Esophagus mucosa (tissue), 1 donor: ENCODE measurements at places on chromosomes 1 and 21. TPM values are rescaled to one million over a fixed set of nuclear protein-coding genes. Genes with fewer than 3 reads are reported as not detected.

The C4BPB gene
- total RNA-seq = not detected

The CELA2A gene
- total RNA-seq = 0.36 TPM

The ADGRL4 gene
- total RNA-seq = 3.5 TPM

The IRF6 gene
- total RNA-seq = 159 TPM

The WLS gene
- 70.8 TPM for total RNA-seq

The KCNK2 gene
- total RNA-seq = 0.08 TPM

The POLR3GL gene
- total RNA-seq = 6.1 TPM

The GOLT1A gene
- total RNA-seq = not detected

The NMNAT2 gene
- total RNA-seq = 0.04 TPM

The GNG4 gene
- total RNA-seq = 7.2 TPM

The KRTAP19-2 gene
- not detected for total RNA-seq

DNA sequence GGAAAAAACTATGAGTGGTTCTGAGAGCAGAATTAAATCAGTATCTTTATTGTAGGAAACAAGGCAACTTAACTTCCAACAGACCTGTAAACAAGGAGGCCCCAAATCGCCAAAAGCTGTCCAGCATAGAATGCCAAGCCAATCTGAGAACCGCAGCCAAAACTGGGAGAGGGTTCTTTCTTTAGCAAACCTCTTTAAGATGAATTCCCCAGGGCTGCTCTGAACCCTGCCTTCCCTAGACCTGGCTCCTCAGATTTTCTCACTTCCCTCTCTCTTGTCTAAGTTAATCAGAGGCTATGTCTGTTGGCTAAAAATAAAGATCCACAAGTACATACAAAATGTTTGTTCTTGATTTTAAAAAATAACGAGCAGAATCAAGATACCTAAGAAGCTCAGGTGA lies 141.4 kb downstream of the SMYD3 start:
- no peak for ATAC-seq

- ATAC-seq = no peak
Observed at GRCh38 chr1:20753589-20753988, 21.1 kb upstream of the SH2D5 start.

DNA sequence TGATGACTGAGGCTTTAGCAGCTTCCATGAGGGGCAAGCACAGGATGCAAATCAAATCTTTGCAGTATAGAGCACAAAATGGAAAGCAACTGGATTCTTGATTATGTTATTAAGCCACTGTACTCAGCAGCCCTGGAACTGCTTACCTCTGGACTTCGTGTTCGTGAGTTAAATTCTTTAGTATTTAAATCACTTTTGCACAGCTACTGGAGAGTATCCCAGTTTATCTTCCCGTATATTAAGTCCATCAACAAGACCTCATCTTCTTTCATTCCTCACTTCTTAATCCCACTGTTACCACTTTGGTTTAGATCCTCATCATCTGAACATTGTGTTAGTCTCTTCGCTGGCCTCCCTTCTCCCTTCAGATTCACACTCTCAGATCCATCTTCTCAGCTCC lies 108.9 kb downstream of the GREM2 start:
- ATAC-seq = no peak

GRCh38 chr1:218660678-218661053 lies 315.5 kb downstream of the TGFB2 start:
- no peak for ATAC-seq

DNA sequence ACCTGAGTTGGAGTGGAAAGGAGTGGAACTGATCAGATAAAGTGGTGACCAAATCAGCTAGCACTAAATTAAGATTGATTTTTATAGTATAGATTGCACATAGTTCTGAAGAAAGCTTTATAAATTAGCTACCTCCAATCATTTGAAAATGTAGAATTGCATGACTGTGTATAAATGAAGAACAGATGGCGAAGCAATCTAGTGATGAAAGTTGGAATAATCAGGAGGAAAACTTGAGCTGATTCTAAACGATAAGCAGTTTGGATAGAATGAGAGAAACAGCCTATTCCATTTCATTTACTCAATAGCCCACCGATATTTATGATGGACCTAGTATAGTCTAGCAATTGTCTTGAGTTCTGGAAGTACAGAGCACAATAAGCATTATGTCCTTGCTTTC lies 661.5 kb downstream of the PLA2G4A start:
- ATAC-seq = no peak

DNA sequence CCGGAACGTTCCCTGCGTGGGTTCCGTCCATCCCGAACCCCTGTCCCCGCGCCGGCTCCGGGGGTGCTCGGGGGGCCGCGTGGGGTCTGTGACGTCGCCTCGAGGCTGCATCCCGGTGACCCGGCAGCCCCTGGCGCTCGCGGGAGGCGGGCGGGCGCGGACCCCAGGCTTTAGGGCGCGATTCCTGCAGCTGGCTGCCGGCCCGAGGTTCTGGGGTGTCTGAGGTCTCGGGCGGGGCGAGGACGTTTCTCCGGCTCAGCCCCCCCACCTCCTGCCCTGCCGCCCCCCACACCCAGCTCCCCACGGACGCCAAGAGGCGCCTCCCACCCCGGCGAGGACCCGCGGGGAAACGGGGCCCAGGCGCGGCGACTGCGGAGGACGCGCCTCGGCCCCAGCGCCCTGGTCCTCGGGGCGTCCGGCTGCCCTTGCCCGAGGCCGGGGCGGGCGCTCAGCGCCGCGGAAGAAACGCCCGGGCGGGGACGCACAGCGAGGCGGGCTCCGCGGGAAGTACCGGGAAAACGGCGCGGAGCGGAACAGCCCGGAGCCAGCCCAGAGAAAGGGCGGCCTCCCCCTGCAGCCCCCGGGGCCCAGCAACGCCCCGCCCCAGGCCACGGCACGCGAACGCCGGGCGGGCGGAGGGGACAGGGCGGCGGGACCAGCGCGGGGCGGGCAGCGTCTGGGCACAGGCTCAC lies 1.3 kb upstream of the PCBP3 start:
- no peak for ATAC-seq

DNA sequence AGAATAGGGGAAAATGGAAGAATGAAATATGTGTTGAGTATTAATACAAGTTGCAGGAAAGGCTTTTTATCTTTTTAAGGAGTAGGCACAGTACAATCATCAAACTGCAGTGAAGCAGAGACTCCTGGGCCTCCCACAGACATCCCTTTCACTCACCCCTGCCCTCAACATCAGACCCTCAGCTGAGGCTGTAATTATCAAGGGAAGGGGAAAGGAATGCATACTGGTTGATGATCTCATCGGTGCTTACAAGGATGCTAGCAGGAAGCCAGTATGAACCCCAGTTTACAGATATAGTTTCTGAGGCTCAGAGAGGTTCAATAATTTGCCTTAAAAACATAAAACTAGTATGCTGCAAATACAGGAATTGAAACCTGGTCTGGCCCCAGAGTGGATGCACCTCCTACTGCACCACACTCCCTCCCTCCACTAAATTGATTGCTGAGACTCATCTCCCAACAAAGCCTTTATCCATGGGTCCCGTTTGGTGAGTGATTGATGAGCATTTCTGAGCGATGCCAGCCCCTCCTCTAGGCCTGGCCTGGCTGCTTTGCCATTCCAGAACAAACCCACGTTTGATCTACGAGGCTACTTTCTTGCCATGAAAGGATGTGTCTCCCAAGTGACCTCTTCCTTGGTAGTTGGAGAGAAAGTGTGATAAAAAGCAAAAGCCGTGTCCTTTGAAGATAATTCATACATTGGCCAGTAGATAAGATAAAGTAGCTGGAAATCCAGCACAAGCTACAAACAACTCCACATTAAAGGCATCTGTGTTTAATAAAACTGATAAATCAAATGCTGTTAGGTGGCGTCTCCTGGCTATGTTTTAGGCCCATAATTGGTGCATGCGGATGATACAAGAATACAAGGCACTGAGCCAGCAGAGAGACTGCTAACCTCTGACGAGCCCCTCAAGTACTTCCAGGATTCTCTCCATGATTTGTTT lies 233.9 kb upstream of the CAMK1G start:
- no peak for ATAC-seq

DNA sequence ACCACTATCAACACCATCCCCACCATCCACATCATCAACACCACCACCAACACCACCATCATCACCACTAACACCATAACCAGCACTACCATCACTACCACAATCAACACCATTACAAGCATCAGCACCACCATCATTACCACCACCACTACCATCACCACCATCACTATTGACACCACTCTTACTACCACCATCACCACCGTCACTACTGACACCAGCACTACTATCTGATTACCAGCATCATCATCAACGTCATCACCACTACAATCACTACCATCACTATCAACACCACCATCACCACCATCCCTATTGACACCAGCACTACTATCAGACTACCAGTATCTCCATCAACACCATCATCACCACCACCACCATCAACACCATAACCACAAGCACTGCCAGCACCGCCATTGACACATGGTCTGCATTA lies 106.1 kb upstream of the RUNX3 start:
- ATAC-seq = no peak

GRCh38 chr1:204463125-204464060 lies 31.2 kb downstream of the PIK3C2B start:
- ATAC-seq = no peak

GRCh38 chr1:7470904-7471638 lies 300.0 kb upstream of the VAMP3 start:
- ATAC-seq = peak; percentile 91

DNA sequence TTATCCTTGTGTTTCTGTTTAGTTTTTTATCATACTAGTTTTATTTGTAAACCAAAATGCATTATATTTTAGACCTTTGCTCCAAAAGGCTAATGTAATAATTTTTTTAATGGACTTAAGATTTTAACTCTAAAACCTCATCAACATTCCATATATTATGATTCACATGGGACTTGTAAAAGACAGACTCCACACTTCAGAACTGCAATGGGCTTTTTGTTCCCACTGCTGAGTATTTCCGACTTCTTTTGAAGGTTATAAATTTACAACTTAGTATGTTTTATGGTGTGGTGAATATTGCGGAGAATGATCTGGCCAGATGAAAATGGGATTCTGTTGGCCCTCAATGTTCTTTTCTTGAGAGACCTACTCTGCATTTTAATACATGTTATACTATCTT lies 678.5 kb downstream of the USP25 start:
- no peak for ATAC-seq

- ATAC-seq = no peak
Observed at GRCh38 chr21:14989359-14989758, 75.4 kb downstream of the NRIP1 start.

DNA sequence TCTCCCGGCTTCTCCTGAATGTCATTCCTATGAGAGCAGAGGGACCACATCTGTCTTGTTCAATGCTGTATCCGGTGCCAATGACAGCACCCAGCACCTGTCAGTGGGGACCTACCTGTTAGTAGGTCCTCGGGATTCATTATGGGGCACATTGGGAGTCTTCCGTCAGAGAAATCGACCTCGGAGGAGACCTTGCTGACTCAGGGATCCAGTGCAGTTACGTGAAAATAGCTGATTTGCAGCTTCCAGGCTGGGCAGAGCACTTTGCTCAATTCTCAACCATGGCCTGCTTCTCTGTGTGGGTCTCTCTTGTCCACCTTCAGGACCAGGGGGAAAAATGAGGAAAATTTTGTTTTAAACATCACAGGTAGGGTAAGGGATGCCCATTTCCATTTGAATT lies 130.2 kb downstream of the PRDM2 start:
- no peak for ATAC-seq

DNA sequence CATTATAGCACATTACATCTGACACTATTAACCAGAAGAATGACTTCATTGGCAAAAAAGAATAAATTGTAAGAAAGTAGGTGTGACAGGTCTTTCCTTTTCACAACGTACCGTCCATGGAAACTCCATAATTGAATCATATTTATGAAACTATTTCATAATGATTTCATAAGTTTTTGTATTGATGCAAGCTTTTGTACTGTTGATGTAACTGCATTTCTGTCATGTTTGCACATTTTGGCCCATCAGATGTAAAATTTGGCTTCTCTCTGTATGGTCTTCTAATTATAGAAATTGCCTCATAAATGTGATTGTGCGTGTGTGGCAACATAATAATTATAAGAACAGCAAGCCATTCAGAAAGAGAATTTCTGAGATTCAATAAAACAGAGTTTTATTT lies 180.7 kb upstream of the ZNHIT6 start:
- ATAC-seq = no peak
